ENCODE measurements at places on chromosomes 2 and 18. TPM values are rescaled to one million over a fixed set of nuclear protein-coding genes. Genes with fewer than 3 reads are reported as not detected.

The SULT1C4 gene
- not detected for total RNA-seq

The UCN gene
- total RNA-seq = 0.14 TPM

DNA sequence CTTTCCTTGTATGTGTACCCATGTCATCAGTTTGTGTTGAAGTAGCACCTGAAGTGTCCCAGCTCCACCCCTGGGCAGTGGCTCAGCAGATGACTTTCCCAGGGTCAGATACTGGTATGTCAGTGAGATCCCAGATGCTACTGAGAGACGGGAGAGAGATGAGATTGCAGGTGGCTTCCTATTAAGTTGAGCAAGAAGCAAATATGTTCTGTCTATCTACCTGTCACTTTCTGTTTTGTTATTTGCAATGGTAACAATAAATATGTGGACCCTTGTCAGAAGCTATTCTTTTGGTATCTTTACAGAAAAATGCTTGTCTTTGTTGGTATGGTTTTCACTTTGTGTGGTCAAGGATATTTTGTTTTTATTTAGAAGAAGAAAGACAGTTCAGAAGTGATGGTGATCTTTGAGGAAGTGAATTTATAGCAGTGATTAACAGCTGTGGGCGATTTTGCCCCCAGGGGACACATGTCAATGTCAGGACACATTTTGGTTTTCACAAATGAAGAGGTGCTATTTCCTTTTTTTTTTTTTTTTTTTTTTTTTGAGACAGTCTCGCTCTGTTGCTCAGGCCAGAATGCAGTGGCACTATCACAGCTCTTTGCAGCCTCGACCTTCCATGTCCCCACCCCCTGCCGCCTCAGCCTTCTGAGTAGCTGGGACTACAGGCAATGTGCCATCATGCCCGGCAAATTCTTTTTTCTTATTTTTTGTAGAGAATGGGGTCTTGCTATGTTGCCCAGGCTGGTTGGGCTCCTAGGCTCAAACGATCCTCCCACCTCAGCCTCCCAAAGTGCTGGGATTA, 21.4 kb downstream of the MGAT5 start:
- DNase-seq = no peak

DNA sequence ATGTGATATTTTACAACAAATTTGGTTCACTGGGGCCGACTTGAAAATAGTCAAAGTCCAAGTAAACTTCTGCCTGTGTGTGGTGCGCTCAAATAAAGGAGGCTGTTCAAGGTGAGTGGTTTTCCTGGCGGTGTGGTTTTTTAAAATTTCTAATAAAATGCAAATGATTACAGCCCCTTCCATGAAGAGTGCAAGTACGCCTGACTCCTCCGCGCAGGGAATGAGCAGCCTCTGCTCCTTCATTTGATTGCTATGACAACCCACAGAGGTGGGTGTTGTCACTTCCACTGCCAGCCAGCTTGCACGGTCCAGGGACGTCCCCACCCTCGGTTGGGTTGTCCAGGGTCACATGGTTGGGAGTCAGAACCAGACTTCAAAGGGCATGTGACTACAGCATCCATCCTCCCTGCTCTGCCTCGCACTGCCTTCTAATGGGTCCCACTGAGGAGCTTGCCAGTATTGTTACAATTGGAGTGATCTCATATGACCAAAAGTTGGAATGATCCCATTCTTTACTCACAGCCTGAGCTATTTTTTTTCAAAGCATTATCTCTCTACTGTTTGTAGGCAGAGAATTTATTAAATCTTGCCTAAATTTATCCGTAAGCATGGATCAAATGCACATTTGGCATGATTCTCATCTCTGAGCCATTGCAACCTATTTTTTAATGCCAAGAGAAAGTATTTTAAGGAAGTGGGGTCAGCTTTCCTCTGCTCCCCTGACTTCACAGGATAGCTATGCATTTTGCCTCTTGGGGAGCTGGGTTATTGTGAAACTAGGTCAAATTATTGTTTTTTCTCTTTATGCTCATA, 121.3 kb downstream of the AGAP1 start:
- no peak for DNase-seq

- DNase-seq = no peak
Measured at GRCh38 chr2:209073151-209073550, 350.7 kb upstream of the MAP2 start.

DNA sequence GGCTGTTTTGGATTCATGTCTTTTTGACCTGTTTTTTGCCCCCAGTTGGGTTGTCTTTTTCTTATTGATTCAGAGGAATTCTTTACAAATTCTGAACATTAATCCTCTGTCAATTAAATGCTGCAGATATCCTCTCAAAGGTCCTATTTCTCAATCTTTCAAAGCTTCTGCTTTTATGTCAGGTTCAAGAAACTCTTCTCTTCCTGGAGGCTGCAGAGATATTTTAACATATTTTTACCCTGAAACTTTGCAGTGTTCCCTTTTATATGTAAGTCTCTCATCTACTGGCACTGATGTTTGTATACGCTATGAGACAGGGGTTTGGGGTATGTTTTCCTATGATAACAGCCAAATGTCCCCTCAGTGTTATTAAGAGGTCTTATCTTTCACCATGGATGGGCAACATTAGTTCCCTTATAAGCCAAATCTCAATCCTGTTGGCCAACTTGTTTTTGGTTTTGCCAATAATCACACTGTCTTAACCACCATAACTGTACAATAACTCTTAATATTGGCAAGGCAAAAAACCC, 159.3 kb downstream of the HDAC4 start:
- DNase-seq = no peak

DNA sequence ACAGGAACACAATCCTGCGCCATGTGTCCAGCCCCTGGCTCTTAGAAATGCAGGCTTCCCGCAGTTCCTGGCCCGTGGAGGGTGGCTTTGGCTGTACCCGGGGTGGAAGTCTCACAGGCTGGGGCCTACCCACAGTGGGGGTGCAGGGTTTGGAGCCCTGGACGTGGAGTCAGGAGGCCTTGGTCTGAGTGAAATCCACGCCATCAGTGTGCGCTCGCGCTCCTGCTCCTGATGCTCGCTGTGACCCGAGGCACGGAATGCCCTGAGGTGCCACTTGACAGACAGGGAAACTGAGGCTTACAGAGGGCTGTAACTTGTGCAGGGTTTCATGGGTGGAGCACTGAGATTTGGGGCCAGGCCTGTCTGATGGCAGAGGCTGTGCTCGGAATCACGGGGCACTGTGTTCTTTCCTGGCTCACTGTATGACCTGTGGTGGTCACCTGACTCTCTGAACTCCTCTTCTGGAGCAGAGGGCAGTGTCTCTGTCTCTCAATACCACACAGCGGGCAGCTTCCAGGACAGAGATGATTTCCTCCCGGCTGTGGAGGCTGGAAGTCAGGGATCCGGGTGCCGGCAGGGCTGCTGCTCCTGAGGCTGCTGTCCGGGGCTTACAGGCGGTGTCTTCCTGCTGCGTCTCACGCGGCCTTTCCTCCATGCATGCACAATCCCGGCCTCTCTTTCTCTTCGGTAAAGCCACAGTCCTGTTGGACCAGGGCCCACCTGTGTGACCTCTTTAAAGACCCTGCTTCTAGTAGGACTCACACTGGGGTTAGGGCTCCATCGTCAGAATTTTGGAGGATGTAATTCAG, 25.9 kb upstream of the ALLC start:
- no peak for DNase-seq

- DNase-seq = peak; percentile 82
Measured at GRCh38 chr2:121777699-121778058, 22.2 kb downstream of the TSN start.

DNA sequence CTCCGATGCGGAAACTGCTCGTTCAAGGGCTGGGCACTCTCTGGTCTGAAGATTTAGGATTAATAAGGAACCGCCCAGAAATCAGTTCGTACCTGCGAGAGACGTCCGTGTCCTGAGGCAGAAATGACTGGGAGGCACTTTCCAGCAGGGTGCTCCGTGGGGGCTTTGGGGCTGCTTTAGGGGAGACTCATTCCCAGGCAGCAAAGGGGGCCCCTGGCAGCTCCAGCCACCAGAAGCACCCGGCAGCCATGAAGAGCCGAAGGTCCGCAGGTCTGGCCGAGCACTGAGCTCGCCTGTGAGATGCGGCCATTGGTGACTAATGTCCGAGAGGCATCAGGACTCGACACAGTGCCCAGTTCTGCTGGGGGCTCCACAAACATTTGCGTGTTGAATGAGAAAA, 20.9 kb downstream of the KCNG2 start:
- DNase-seq = no peak

DNA sequence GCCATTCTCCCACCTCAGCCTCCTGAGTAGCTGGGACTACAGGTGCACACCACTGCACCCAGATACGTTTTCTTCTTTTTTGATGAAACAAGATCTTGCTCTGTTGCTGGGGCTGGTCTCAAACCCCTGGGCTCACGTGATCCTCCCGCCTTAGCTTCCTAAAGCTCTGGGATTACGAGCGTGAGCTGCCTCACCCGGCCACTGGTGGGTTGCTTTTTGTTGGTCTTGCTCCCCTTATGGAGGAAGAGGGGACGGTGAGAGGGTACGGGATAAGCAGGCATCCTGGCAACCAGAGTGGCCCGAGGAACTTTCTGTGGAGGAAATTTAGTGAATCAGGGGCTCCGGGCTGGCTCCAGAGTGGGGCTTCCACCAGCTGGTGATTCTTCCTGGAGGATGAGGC, 222.3 kb downstream of the HDAC4 start:
- no peak for DNase-seq
